SW 1271 (cell line): ENCODE measurements at places on chromosomes 2 and 18.
A peak's percentile ranks its signal among the peaks of the same experiment; 100 is the strongest.

- peak; percentile 20 for DNase-seq
These were observed 56.5 kb upstream of the ERBB4 start for GRCh38 chr2:212595036-212595654.

GRCh38 chr2:188297978-188298377 lies 6.3 kb downstream of the GULP1 start:
- no peak for DNase-seq

DNA sequence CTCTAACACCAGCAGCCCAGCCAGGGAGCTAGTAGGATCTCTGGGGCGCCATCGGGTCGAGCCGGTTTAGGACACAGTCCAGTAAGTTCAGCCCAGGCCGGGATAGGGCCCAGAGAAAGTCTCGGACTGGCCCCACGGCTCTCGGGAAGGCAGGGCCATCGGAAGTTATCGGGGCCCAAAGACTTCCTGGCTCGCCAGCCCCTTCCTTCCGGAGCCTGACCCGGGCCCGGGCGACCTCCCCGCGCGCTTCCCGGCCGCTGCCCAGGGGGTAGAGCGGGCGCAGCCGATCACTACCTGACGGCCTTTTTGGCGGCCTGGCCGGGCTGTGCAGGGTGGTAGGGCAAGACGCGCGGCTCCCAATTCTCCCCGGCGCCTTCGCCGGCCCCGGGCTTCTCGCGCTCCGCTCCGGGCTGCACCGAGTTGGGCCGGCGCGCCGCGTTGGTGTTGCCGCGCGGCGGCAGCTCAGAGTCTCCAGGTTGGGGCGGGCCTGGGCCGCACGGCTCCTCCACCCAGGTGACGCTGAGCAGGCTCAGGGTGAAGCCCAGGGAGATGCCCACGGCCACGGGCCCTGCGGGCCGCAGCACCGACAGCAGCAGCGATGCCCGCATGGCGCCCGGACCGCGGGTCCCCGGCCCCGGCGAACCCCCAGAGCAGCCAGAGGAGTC lies 546 bp downstream of the CHPF start:
- no peak for DNase-seq

DNA sequence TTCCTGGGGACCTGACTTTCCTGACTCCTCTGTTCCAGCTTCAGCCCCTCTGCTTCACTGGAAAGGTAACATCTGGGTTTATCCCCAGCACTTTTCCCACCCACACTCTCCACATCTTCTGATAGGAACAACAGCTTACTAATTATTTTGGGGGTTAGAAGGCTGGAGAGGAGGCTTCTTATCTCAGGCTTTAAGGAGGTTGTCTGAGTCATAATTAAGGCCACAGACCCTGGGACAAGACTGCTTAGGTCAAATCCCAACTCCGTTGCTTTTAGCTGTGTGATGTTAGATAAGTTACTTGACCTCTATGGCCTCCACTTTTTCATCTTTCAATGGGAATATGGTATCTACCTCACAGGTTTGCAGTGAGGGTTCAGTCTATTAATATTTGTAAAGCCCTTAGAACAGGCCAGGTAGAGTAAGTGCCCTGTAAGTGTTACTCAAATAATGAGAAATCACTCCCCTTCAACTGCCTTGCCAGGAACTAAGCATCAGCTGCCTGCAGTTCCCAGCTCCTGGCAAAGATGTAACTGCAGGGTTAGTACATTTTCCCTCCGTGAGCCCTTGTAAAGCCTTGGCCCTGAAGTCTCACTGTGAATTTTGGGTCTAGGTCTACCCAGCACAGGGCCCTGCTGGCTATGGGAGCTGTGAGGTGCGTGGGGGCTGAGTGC lies 123.6 kb downstream of the MTX2 start:
- no peak for DNase-seq
